ENCODE measurements at places on chromosomes 12 and 14.

DNA sequence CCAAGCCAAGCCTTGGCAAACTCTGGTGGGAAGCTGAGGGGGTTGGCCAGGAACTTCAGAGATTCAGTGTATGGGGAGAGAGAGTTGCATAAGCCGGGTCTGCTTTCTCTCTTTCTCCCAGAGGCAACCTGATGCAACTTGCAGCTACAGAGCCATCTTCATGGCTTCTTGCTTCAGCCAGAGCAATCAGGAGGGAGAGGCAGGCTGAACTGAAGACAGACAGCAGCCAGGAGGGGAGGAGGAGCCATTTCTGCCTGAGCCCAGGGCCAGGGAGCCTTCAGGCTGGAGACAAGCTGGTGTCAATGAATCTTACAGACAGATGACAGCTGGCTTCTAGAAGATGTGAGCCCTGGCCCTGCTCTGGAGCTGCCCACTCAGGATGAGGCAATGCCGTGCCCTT, 18.7 kb downstream of the NPC2 start:
- no peak for DNase-seq

DNA sequence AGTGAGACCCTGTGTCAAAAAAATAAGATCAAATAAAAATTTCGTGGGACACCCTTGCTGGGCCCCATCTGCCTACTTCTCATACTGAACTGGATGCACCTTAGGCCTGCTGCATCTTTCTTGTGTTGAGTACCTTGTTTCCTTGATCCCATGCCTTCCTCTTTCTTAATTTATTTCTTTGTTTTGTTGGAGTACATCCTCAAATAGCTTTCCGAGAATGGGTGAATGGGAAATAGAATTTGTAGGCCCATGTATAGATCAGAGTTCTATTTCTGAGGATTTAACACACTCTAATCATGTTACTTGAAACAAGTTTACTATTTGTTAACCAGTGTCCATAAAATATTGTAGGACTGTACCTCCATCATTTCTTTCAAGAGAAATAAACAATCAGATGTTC, 23.6 kb downstream of the KCNMB4 start:
- no peak for DNase-seq

DNA sequence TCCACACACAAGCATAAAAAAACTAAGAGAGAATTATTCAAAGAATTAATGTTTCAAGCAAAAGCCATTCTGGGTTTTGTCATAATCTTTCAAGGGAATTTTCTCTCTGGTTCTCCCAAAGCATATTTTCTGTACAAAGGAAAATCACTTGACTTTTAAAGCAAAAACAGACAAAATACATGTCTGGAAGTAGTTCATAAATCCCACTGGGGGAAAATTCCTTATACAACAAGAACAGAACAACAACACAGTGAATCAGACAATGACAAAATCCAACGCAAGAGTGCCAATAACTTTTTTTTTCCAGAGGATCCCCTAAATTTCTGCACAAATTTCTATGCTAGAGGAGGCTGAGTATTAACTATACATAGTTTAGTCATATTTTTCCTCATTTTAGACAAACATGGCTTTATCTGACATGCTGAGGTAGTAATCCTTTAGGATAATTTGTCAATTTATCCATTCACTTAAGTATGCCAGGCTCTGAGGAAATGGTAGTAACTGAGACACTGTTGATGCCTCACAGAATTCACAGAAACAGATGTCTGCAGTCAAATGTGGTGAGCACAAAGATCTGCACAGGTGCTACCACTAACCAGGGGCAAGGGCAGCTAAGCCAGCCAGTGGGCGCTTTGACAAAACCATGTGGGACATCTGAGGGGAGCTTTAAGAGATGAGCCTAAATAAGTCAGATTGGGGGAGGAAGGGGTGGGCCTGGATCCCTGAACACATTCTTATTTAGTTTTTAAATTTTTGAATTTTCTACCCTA, 38.0 kb downstream of the GRIP1 start:
- DNase-seq: no peak

- no peak for DNase-seq
Measured at GRCh38 chr12:106984588-106985137, 2.3 kb downstream of the MTERF2 start.

DNA sequence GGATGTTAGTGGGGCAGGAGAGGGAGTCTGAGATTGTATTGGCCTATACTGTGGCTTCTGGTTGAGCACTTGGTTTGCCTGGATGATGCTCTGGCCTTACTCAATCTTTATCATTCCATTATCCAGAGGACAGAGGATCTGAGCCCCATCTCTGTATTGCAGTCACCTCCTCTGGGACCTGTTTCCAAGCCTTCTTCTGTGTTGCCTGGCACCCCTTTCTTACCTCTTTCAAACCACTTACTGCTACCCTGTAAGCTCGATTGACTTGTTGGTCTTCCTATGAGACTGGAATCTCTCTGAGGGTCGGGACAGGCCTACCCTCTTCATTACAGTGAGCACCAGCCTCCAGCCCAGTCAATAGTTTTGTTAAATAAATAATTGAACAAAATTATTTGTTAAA, 3.0 kb upstream of the FOS start:
- no peak for DNase-seq

- no peak for DNase-seq
Measured at GRCh38 chr12:27273114-27273513, 29.0 kb downstream of the STK38L start.

- no peak for DNase-seq
Measured at GRCh38 chr14:77314043-77314442, 6.6 kb downstream of the POMT2 start.

DNA sequence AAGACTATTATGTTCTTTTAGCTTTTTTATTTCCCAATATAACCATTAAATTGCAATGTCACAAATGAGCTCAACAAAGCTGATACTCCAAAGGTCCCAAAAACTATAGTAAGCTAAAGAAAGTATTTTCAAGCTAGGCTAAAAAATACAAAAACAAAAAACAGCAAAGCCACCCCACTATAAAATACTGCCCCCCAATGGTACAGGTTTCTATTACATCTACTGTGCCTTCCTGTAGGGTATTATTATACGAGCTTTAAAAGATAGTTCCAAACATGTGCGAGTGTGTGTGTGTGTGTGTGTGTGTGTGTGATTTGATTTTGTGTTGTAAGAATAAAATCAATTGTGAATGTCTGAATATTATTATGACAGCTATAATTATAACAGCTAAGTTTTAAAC, 1.1 kb downstream of the IFNG start:
- DNase-seq: no peak

DNA sequence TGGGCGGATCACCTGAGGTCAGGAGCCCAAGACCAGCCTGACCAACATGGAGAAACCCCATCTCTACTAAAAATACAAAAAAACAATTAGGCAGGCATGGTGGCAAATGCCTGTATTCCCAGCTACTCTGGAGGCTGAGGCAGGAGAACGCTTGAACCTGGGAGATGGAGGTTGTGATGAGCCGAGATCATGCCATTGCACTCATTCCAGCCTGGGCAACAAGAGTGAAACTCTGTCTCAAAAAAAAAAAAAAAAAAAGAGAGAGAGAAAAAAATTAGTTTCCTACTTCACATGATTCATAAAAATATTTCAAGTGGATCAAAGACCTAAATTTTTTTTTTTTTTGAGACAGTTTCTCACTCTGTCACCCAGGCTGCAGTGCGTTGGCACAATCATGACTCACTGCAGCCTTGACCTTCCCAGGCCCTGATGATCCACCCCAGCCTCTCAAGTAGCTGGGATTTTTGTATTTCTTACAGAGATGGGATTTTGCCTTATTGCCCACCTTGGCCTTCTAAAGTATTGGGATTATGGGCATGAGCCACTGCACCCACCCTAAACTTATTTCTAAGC, 24.9 kb downstream of the FCF1 start:
- DNase-seq: no peak

GRCh38 chr12:103841690-103842584, 903 bp upstream of the NT5DC3 start:
- no peak for DNase-seq

DNA sequence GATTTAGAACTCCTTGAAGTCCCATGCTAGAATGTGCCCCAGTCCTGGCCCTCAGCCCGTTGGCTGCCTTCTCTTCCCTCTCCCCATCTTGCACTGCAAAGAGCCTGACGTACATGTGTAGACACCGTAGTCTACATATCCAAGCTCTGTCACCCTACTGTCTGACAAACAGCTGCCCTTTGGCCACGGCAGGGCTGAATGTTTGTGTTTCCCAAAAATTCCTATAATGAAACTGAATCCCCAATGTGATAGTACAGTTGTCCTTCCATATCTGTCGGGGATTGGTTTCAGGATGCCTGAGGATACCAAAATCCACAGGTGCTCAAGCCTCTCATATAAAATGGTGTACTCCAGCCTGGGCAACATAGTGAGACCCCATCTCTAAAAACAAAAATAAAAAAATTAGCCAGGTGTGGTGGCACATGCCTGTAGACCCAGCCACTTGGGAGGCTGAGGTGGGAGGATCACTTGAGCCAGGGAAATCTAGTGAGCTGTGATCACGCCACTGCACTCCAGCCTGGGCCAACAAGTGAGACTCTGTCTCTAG, 12.3 kb upstream of the TFCP2 start:
- DNase-seq: no peak

- no peak for DNase-seq
Measured at GRCh38 chr12:44317651-44318126, 481.8 kb downstream of the TMEM117 start.

- no peak for DNase-seq
Measured at GRCh38 chr14:32343926-32344430, 14.9 kb downstream of the AKAP6 start.

DNA sequence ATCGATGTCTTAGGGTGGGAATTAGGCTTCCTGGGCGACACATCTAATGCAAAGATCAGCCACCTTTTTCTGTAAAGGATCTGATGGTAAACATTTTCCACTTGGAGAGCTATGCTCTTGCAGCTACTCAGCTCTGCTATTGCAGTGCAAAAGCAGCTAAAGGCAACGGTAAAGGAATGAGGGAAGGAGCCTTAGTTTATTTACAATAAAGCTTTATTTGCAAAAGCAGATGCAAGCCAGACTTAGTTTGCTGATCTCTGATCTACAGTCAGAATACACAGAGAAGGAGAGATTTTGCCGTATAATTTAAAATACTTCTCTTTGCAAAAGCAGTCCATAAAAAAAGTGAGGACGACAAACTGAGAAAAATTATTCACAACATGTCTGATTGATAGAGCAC, 3.2 kb downstream of the TCL1B start:
- DNase-seq: no peak

DNA sequence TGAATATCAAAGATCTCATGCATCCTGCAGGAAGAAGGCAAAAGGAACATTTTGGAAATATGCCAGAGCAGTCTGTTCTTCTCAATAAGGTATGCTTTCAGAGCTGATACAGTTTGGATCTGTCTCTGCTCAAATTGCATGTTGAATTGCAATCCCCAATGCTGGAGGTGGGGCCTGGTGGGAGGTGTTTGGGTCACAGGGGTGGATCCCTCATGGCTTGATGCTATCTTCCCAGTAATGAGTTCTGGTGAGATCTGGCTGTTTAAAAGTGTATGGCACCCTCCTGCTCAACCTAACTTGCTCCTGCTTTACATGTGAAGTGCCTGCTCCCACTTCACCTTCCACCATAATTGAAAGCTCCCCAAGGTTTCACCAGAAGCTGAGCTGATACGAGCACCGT, 76.6 kb downstream of the RIN3 start:
- DNase-seq: no peak

- DNase-seq: no peak
Measured at GRCh38 chr12:121580959-121581685, at the start of gene KDM2B. KDM2B (minus strand) TSS chr12:121581023; CDS start chr12:121580911, 112 bp downstream.

DNA sequence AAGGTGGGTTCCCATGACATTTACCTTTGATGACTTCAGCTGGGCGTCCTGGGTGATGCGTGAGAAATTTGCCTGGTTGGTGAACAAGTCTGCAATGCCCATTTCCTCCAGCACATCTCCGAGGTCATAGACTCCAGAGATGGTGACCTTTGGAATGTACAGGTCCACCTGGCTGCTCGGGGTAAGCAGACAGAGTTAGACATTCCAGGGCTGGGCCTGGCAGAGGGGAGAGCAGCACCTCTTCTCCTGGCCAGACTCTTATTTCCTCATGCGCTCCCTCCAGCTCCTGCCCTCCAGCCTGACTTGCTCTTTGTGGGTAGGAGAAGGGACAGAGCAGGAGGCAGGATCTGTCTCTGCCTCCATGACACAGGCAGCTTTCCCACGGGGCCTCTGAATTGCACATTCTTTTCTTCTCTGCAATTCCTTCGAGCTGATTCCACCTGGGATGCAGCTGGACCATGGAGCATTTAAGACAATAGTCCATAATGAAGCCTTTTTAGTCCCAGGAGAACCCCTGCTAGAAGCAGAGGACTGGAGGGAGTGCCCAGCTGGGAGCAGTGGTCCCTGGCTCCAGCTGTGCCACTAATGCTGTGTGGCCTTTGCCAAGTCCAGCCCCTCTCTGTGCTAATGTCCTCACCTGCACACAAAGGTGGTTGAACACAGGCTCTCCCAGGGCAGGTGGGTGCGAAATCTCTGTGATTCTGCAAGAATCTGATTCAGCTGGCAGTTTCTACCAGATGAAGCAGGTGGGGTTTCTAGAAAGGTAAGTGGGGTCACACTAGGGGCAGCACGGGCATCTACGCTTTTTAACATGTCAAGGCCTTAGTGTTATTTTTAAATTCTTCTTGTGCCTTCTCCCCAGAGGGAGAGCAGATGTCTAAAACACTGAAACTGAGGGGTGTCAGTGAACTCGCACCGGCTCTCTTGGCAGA, 13.2 kb upstream of the SERPINA10 start:
- no peak for DNase-seq

- no peak for DNase-seq
Measured at GRCh38 chr14:87888136-87888999, 104.6 kb downstream of the GALC start.

DNA sequence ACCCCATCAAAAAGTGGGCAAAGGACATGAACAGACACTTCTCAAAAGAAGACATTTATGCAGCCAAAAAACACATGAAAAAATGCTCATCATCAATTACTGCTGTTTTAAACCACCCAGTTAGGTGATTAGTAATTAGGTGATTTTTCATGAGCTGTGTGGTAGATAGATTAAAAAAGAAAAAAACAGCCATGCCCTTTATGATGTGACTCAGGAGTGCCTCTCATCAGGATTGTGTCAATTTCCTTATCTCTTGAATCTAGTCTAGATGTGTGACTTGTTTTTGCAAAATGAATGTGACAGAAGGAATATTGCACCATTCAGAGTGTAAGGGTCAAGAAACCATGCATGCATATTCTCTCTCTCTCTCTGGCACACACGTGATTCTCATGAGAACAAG, 5.7 kb downstream of the OR10A7 start:
- DNase-seq: no peak

- no peak for DNase-seq
Measured at GRCh38 chr12:184811-185575, 29.0 kb downstream of the SLC6A12 start.

- DNase-seq: no peak
Measured at GRCh38 chr12:4526923-4527546, 11.7 kb upstream of the RAD51AP1 start.

GRCh38 chr12:57896434-57897201, 44.7 kb upstream of the ATP23 start:
- no peak for DNase-seq

DNA sequence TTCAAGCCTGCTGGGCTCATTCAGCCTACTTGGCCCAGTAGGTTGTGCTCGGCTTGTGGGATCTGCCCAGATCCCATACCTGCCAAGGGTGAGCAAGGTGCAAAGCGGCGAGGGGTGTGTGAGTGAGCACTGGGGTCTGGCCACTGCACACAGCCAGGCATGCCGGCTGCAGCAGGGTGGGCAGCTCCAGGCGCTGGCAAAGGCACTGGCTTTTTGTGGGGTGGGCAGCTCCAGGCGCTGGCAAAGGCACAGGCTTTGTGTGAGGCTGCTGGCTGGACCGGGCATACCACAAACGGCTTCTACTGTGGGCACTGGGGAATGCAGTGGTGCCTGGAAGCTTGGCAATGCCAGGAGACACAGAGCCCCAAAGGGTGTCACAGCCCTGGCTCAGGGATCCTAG, 137.4 kb downstream of the SLC16A7 start:
- no peak for DNase-seq

- DNase-seq: no peak
Measured at GRCh38 chr14:101761881-101762529, 496 bp downstream of the PPP2R5C start.

All from activated T-helper 1 cell treated with anti-CD3 and anti-CD28 coated beads, Interleukin-2, amount 50 U/mL, for 16 hours (primary cell).